Astrocyte of the spinal cord (primary cell): ENCODE measurements at places on chromosomes 7 and 10.

- DNase-seq: peak; percentile 17
Observed at GRCh38 chr7:83532219-83532618, 116.7 kb downstream of the SEMA3E start.

- no peak for DNase-seq
Observed at GRCh38 chr10:59968705-59969104, 62.3 kb upstream of the CCDC6 start.

DNA sequence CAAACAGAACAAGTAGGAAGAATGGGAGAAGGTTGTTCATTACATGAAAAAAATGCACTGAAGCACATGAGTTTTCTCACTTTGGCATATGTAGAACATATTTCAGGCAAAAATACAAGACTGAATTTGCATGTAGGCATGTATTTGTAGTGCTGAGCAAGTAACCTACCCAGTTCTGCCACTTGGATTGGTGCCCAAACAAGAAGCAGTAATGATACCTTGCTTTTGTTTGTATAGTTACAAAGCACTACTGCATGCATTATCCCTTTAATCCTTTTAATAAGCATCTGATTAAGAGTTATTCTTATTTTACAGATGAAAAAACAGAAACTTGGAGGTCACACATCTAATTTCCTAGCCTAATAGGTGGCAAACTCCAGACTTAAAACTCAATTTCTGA lies 23.1 kb upstream of the CTTNBP2 start:
- DNase-seq: no peak

DNA sequence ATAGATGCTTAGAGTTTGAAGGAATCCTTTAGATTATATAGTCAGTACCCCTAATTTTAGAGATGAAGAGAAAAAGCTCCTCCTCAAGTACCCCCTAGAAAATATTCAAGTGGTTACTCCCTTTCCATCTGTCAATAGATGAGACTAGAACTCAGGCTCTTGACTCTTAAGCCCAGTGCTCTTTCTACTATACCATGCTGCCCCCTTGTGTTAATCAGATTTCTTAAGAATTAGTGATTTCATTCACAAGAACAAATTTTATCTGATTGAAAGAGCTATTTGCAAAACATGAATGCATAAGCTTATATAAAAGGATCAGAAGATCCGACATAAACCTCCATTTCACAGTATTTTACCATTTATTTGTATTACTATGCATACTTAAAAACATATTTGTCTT lies 179.3 kb downstream of the TFEC start:
- DNase-seq: peak; percentile 74

GRCh38 chr10:105354010-105354409 lies 712.9 kb downstream of the SORCS3 start:
- DNase-seq: no peak

DNA sequence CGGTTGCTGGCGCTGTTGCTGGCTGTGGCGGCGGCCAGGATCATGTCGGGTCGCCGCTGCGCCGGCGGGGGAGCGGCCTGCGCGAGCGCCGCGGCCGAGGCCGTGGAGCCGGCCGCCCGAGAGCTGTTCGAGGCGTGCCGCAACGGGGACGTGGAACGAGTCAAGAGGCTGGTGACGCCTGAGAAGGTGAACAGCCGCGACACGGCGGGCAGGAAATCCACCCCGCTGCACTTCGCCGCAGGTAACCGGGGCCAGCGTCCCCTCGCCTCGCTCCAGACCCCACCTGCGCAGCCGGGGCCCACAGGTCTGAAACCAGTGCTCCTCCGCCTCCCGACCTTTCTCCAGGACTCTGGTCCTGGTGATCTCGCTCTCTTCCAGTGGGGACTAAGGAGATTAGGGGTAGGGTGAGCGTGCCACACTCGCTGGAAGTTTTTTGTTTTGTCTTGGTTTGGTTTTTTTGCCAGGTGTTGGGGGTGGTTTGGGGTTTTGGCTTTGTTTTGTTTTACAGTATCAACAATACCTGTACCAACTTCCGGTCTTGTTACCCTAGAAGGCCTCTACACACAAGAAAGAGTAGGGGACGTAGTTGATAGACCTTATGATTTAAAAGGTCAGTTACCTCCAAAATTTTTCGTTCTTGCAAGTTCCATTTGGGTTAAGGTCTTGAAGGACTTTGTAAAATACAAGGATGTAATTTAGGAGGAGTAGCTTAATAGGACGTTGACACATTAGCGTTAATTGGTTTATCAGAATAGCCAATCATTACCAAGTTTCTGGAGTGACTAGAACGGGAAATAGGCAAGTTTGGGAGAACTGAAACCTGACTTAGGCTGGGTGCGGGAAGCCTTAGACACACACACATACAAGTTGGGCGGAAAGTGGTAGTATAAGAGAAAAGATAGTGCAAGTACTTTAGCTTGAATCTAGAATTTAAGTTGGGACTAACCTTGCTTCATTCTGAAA lies 704 bp downstream of the TNKS2 start:
- DNase-seq: peak; percentile 50

- DNase-seq: no peak
Observed at GRCh38 chr10:74150204-74150989, at the start of gene AP3M1. TSS of gene AP3M1 (minus strand) at chr10:74150828. CDS start at chr10:74138379, 12,449 bp downstream.

DNA sequence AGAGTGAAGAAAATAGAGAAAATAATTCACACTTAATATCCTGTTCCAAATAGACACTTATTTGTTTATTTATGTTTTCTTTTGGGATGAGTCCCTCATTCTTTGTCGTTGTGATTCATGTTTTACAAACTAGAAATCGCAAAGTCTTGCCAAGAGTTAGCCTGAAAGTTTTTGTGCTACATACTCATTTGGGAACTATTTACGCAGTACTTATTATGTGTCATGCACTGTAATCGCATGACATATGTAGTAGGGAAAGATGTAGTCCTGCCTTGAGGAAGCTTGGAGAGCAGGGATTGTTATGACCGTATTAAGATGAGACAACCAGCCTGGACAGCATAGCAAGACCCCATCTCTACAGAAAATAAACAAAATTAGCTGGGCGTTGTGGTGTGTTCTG lies 189.3 kb downstream of the ABCA13 start:
- DNase-seq: peak; percentile 13

DNA sequence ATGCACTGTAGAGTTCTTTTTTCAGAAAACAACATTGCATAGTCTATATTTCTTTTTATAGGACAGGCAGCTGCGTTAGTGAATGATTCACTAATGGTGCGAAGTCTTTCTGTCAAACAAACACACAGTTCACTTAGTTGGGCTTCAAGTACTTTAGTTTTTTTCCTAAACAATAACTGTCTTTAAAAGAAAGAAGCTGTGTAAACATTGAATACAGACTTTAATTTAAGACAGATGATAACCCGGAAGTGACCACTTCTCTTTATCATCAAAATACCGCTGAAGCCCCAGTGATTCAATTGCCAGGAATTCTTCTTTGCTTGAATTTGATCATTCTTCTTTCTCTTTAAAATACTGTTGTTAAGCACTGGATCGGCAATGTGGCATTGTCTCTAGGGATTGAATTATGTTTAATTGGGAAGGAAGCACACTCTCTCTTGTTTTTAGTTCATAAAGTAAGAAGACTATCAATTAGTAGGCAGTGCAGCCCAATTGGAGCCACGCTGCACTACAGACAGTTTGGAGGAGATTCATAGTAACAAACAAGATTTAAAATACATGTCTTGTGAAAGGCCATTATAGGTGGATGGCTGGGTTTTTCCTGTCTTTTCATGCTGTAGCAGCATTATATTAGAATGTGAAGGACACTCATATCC lies 30.4 kb downstream of the CNTNAP2 start:
- DNase-seq: peak; percentile 60

- DNase-seq: no peak
Observed at GRCh38 chr10:13911821-13912520, 325.2 kb downstream of the PRPF18 start.

GRCh38 chr7:11648980-11649379 lies 183.0 kb downstream of the THSD7A start:
- DNase-seq: peak; percentile 74

- no peak for DNase-seq
Observed at GRCh38 chr7:12062062-12062461, 149.0 kb upstream of the TMEM106B start.
